ENCODE measurements at places on chromosomes 1 and 21.

- no peak for DNase-seq
Measured at GRCh38 chr1:232462213-232462612, 167.7 kb downstream of the SIPA1L2 start.

- no peak for DNase-seq
Measured at GRCh38 chr1:239930686-239931262, 160.9 kb upstream of the FMN2 start.

- DNase-seq = no peak
Measured at GRCh38 chr1:237769916-237770315, 120.8 kb downstream of the ZP4 start.

DNA sequence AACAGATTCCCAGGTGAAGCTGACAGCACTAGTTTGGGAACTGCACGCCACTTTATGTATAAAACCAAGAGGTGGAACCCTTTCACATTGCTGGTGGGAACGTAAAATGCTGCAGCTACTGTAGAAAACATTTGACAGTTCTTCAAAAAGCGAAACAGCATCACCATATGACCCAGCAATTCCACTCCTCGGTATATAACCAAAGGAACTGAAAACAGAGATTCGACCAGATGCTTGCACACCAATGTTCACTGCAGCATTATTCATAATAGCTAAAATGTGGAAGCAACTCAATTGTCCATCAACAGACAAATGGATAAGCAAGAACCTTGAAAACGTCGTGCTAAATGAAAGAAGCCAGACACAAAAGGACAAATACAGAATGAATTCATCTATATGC lies 17.5 kb downstream of the RSPH1 start:
- DNase-seq = no peak

DNA sequence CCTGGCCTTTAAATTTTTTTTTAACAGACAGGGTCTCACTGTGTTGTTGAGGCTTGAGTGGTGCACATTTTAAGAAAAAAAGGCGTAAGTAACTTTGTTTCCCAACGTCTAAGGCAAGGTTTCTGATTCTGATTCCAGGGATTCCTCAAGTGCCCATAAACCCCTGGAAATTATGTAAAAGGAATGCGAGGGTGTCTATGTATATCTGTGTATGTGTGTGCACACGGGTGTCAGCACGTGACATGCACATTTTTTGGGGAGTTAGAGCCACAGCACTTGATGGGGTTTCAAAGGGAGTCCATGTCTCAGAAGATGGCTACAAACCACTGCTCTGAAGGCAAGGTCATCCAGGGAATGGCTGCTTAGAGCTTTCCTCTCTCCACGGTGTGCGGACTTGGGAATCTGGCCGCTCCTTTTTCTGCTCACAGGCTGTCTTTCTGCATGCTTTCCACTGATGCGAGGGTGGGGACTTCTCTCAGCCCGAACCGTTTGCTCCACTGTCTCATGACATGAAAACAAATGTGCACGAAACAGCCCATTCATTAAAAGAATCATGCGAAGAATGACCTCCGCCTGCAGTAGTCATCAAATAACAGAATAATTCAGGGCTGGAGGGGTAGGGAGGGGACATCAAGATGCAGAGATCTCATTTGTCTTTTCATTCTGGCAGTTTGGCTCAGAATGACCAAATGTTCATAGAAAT lies 18.7 kb upstream of the RERE start:
- DNase-seq = no peak

DNA sequence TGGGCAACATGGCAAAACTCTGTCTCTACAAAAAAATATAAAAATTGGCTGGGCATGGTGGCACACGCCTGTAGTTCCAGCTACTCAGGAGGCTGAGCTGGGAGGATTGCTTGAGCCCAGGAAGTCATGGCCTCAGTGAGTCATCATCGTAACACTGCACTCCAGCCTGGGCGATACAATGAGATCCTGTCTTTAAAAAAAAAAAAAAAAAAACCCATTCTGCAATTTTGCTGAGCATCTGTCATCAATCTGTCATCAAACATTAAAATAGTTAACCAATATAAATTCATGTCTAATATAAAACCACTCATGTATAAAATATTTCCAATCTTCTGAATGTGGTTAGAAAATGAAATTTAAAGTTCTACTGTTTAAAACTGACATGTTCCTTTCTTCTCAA lies 56.9 kb downstream of the LPAR3 start:
- DNase-seq = no peak

GRCh38 chr1:180230791-180231505 lies 884 bp downstream of the LHX4 start:
- no peak for DNase-seq

DNA sequence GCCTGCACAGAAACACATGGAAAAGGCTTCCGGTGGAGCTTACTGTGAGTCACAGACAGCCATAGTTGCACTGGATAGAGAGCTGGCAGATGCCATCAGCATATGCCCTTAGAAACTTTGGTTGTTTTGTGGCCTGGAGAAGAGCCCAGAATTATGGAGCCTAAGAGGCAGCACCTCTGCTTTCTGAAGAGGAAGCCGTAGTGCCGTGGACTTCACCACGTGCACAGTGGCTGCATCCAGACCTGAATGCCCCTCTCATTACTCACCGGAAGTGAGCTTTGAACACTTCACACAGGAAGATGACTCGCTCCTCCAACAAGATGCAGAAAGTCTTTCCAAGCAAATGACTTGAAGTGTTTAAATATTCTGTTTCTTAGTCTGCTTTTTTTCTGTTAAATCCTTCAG lies 28.4 kb downstream of the JUN start:
- DNase-seq = no peak

GRCh38 chr1:68889471-68889870 lies 392.6 kb upstream of the DEPDC1 start:
- no peak for DNase-seq

Data from smooth muscle cell of the brain vasculature (primary cell).